ENCODE measurements at places on chromosomes 5 and 9.

DNA sequence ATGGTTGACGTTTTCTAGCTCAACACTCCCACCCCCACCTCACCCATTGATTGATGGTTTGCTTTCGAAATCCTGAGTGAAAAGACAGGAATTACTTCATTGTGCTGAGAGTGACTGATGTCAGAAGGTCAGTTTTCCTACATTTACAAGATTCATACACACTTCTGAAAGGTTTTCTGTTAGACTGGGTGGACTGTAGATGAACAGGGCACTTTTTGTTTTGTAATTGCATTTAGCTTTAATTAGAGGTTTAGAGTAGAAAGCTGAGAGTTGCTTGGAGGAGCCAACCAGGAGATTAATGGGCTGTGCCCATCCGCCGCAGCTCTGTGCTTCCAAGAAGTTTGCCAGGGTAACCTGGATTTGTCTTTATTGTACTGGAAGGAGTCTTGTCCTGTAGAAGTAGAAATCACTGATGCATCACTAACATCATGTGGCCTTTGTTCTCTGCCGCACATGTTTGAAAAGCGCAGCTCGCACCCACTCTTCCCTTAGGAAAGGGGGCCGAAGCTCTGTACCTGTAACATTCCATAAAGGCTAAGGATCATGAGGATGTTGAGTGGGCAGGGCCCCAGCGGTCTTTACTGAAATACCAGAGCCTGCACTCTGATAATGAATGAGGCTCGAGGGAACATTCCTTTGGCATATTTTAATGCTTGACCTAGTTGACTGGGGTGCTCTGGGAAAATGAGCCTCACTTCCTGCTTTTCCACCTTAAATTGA is 267.6 kb upstream of the DMRT1 start:
- no peak for DNase-seq

GRCh38 chr5:107951309-107951708 is 280.6 kb upstream of the EFNA5 start:
- peak; percentile 58 for DNase-seq

- DNase-seq, result peak; percentile 11
Observed at GRCh38 chr9:132947756-132948155, 3.3 kb upstream of the TSC1 start.

DNA sequence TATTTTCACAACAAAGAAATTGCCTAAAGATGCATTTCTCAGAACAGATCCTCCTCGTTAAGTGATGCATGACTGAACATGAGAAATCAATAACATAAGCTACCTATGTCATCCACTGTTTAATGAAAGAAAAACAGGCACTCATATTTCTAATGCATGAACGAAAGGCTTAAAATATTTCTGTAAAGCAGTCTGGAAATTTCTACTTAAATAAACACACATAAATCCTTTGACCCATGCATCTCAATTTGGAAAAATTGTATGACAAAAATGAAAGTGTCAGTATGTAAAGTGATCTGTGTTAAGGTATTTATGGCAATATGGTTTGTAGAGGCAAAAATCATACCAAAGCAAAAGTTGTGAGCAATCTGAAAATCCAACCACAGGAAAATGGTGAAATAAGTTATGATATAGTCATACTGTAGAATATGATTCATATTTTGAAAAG is 399.2 kb upstream of the GRAMD2B start:
- DNase-seq, result no peak

- DNase-seq, result no peak
Observed at GRCh38 chr9:90815944-90816357, 14.3 kb downstream of the SYK start.

- peak; percentile 77 for DNase-seq
Observed at GRCh38 chr5:6745706-6746222, 32.5 kb downstream of the TENT4A start.

DNA sequence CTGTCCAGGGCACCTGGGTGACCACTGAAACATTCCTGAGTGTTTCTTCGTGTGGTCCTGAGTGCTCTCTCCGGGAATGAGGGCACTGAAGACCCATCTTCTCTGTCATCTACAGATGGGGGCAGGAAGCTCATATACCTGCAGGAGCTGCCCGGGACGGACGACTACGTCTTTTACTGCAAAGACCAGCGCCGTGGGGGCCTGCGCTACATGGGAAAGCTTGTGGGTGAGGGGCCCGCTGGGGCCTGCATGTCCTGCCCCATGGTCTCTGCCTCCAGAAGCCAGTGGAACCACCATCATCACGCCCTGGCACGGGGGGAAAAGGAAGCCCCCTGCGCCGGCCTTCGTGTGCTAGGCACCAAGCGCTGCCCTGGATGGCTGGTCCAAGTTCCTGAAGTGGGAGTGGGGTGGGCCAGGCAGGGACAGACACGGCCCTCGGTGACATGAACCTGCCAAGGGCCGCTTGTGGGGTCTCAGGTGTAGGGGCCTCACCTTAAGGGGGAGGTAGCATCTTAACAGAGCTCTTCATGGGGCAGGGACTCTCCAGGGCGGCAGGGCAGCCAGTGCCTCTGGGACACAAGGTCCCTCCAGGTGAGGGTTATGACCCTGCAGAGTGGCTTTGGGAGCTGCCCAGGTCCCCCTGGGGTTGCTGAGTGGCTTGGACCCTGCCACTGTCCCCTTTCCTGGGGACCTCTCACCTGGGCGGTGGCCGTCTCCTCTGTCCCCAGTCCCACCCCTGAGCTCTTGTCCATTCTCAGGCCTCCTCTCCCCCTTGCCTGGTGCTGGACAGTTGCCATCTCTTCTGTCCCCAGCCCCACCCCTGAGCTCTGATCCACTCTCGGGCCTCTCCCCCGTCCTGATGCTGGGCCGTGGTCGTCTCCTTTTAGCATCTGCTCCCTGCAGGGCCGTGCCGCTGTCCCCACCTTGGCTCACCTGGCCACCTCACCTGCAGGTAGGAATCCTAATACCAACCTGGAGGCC is 2.1 kb downstream of the OBP2A start:
- DNase-seq, result no peak

DNA sequence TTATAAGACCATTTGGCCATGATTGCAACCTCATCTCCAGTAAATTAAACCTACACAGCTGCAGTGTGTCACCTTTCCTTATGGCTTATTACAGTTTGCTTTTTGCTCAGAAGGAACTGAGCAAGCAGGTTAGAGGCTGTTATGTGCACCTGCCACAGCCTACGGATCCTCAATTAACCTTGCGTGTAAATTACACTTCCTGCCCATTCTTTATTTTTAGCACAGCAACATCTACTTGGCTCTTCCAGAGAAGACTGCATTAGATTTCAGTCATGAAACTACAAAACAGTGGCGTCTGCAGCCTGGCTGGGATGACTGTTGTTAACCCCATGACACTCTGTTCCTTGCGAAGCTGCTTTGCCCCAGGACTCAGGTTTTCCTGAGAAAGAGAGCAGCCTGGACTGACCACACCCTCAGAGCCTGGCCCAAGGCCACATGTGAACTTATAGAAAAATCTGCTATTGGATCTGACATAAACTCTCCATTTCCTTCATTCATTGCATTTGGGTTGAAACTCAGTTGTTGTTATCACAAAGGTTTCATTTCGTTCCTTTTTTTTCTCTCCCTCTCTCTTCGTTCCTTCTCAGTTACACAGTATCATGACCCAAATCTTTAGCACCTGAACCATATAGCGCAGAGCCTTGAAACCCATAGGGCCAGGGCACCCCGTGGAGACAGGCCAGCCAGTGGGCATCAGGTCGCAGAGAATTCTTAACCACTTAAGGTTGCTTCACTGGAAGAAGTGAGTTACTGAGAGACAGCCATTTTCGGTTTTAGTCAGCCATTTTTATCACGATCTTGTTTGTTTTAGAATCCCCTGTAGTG is 138.6 kb downstream of the PALM2AKAP2 start:
- DNase-seq, result no peak

DNA sequence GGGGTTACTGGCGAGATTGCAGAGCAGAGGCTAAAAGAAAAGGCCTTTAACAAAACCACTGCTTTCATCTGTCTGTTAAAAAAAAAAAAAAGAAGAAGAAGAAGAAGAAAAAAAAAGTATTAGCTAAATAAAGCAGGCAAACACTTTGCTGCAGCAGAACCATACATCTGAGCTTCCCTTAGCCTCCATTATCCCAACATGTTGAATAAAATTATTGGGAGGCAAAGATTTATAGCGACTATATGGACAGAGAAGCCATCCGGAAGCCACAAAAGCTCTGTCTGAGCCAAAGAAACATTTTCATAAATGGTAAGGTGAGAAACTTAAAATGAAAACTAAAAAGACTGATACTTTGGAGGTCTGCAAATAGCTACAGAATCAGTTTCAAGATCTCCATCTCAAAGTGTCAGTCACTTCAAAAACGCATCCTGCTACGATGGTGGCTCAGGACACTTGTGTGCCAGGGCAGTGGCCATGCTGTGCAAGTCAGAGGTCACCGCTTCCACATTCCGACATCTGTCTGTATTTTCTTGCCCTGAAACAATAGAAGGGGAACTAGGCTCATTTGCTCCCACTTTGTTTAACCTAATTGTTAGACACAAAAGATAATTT is 9.6 kb downstream of the EFNA5 start:
- DNase-seq, result no peak

- DNase-seq, result no peak
Observed at GRCh38 chr9:5876711-5877110, 14.0 kb upstream of the MLANA start.

- DNase-seq, result peak; percentile 43
Observed at GRCh38 chr5:142357469-142358090, 32.8 kb upstream of the SPRY4 start.

DNA sequence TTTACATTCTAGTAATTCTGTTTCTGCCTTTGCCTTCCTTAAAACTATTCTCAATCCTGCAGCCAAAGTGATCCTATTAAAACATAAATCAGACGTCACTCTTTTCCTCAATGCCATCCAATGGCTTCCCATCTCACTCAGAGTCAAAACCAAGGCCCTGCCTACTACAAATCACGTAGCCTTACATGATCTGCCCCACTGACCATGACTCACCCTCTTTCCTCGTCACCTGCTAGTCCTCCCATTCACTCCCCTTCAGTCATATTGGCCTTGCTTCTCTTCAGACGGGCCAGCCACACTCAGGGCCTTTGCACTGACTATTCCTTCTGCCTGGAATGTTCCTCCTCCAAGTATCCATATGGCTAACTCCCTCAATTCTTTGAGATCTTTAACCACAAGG is 39.0 kb upstream of the DMXL1 start:
- DNase-seq, result no peak

GRCh38 chr5:92544036-92544435 is 1037.0 kb downstream of the NR2F1-AS1 start:
- no peak for DNase-seq
